Posterior cingulate gyrus (tissue), 11 donors: ENCODE measurements at places on chromosomes 16 and 17.

DNA sequence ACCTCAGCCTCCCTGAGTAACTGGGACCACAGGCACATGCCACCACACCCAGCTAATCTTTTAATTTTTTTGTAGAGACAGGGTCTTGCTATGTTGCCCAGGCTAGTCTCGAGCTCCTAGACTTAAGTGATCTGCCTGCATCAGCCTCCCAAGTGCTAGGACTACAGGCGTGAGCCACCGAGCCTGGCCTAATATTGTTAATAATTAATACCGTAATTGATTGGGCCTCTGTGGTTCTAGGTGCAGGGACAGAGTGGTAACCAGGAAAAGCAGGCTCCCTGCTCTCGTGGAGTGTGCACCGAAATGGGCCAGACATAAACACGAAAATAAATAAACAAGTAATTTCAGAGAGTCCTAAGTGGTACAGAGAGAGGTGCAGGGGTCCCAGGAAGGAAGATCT lies 241.0 kb downstream of the GSG1L start:
- no peak for DNase-seq

GRCh38 chr17:4605826-4606225 lies 21.5 kb downstream of the SMTNL2 start:
- no peak for DNase-seq

GRCh38 chr16:3625911-3626732 lies 14.7 kb upstream of the SLX4 start:
- DNase-seq = no peak

DNA sequence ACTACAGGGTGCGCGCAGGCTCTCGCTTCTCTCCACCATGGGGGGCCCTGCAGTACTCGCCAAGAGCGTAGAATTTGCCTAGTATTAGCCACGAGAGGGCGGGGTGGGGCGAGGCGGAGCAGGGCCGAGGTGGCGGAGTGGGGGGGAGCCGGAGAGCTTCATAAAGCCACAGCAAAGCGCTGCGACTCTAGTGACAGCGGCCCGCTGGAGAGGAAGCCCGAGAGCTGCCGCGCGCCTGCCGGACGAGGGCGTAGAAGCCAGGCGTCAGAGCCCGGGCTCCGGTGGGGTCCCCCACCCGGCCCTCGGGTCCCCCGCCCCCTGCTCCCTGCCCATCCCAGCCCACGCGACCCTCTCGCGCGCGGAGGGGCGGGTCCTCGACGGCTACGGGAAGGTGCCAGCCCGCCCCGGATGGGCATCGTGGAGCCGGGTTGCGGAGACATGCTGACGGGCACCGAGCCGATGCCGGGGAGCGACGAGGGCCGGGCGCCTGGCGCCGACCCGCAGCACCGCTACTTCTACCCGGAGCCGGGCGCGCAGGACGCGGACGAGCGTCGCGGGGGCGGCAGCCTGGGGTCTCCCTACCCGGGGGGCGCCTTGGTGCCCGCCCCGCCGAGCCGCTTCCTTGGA lies at the start of gene TBX21:
Gene TBX21 (plus strand): TSS at position 190 of the 627 bp plus-strand sequence. CDS start 219 bp downstream, at position 409.
- no peak for DNase-seq

GRCh38 chr16:84232969-84233368 lies 6.8 kb downstream of the KCNG4 start:
- no peak for DNase-seq

GRCh38 chr17:39934324-39934723 lies 6.8 kb downstream of the LRRC3C start:
- no peak for DNase-seq

- no peak for DNase-seq
Observed at GRCh38 chr16:75618780-75619179, 4.3 kb downstream of the ADAT1 start.

DNA sequence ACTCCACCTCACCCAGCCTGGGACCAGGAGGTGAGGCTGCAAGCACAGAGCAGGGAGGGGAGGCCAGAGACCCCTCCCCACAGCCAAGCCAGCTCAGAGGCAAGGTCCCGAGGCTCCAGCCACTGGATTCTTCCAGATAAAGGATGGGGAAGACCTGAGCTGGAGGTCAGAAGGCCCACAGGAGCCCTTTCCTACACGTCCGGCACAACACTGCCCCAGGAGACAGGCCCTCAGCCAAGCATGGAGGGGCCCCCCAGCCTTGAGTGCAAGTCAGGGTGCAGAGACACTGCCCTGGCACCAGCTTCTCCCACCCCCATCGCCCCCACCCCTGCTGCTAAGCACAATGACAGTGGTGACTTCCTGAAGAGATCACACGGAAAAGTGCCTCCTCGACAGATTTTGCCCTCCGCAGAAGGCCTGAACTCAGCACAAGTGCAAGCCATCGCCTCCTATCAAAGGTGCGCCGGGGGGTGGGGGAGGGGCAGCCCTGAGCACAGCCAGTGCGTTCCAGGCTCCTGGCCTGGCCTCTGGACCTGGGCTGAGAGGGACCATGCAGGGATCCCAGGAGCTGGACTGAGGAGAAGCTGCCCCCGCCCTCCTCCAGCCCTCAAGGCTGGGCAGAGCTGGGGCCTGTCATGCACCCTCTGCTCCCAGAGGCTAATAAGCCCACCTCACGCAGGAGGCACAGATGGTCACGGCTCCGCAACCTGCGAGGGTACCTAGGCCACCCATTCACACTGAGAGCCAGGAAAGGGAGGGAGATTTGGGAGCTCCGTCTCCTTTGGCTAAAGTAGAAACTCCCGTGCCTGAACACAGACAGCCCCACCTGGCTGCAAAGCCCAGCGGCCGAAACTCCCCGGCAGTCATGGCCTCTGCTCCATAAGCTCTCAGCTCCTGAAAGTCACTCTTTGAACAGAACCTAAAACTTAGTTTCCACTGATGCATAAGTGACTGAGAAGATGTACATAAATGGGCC lies 2.7 kb downstream of the MAFG start:
- DNase-seq = no peak

DNA sequence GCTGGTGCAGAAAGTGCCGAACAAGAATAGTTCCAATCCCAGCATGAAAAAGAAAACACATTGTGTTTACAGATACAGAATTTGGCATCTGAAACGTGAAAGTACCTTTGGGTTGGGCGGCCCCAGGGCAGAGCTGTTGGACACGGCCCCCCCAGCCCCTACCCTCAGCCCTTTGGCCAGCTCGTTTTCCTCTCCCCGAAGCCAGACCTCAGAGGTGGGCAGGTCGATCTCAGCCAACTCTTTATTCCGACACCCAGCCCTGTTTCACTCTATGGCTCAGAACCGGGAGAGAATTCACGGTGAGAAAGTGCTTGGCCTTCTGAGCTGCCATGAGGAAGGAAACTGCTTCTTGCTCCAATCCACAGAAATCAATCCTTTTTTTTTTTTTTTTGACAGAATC lies 11.3 kb downstream of the NTN1 start:
- no peak for DNase-seq

DNA sequence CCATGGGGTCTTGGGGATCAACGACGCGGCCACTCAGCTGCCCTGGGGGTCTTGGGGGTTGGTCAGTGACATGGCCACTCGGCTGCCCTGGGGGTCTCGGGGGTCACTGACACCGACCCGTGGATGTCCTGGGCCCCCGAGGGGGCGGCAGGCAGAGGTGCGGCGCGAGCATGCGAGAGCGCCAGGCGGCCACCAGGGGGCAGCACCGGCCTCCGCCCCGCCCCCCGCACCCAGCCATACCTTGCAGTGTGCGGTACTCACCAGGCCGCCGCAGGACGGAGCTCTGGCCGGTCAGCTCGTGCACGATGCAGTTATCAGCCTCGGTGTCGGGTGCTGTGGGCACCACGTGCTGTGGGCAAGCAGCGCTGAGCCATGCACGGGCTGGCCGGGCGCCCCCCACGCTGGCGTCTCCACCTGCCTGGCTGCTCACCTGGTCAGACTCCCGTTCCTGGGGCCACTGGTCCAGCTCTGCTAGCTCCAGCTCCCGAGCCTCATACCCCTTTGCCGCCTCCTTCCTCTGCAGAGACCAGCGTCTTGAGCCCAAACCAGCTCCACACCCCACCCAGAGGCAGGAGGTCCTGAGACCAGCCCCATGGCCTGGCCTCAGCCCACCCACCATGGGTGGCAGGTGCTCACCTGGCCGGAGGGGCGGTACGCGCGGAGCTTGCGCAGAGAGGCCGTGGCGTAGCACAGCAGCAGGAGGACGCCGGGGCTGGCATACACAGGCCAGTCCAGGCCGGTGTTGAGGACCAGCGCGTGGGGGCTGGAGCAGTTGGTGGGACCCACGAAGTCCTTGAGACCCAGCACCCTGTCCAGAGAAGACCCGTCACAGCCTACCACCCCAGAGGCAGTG lies 31.2 kb downstream of the CTU2 start:
- peak; percentile 95 for DNase-seq

DNA sequence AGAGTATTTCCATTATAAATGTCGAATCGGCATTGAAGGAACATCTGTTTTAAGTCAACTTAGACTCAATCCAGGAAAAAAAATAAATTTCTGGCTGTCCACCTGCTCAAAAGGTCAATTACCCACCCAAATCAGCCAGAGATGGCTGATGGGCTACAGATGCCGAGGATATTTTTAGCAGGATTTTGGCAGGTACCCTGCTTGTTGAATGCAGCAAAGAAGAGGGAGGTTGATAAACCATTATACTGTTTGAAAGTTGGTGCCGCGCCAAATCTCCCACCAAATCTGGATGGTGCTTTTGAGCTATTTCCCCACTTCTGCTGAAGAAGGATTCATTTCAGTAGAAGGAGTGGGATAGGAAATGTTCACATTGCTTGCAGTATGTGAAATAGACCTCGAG lies 537.7 kb downstream of the MAF start:
- no peak for DNase-seq

DNA sequence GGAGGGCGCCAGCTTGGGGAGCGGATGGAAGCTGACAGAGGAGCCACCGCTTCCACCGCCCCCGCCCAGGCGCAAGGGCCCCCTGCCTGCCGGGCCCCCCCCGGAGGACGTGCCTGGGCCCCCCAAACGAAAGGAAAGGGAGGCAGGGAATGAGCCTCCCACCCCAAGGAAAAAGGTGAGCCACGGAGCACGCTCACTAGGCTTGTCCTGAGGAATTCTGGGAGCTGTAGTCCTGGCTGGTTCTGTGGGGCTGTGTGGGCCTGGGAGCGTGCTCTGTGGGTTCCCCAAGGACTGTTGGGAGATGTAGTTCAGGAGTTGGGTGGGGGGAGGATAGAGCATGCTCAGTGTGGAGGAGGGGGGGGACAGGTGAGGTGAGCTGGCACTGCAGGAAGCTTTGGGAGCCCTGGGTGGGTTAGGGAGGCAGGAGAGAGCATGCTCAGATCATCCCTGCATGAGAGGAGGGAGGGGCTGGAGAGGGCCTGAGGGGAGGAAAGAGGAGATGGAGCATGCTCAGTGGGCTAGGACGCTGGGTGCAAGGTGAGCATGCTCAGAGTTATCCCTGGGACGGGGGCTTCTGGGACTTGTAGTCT lies 4.5 kb downstream of the FBXL19 start:
- DNase-seq = peak; percentile 83

- DNase-seq = no peak
Observed at GRCh38 chr16:19689342-19689741, 28.7 kb downstream of the KNOP1 start.

DNA sequence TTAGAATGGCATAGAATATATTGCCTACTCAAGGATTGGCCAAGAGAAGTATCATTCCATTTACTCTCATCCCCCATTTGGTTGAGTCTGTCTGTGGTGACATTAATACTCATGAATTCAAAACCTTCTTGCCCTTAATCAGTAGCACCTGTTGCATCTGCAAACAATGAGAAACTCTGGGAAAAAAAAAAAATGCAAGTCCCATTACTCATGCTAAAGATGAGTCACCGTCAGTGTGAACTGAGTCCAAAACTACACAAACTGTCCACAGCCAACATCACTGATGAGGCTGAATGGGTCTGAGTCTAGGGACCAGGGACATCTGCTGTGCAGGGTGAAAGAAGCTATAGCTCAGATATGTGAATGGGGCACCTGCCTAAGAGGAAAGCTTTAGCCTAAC lies 96.9 kb upstream of the ADAMTS18 start:
- DNase-seq = no peak

GRCh38 chr17:51739245-51739886 lies 419.1 kb downstream of the CA10 start:
- no peak for DNase-seq

DNA sequence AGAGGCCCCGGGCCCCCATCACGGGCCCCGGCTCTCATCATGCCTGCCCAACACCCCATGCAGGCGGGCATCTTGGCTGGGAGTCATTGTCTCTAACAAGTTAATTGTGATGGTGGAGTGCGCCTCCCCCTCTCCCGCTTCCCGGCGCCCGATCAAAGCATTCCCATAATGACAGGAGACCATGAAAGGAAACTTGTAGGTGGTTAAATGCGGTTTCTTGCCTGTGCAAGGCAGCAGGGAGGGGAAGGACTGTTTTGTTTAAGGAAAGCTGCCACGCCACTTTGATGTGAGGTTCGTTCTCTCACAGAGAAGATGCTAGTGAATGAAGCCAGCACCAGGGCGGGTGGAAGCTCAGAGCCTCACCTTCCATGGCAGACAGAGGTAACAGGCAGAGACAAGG lies 45.4 kb downstream of the C16orf78 start:
- DNase-seq = no peak

- DNase-seq = no peak
Observed at GRCh38 chr16:83623892-83624291, 183.9 kb upstream of the HSBP1 start.

- DNase-seq = no peak
Observed at GRCh38 chr17:60065136-60065535, 13.6 kb downstream of the HEATR6 start.

DNA sequence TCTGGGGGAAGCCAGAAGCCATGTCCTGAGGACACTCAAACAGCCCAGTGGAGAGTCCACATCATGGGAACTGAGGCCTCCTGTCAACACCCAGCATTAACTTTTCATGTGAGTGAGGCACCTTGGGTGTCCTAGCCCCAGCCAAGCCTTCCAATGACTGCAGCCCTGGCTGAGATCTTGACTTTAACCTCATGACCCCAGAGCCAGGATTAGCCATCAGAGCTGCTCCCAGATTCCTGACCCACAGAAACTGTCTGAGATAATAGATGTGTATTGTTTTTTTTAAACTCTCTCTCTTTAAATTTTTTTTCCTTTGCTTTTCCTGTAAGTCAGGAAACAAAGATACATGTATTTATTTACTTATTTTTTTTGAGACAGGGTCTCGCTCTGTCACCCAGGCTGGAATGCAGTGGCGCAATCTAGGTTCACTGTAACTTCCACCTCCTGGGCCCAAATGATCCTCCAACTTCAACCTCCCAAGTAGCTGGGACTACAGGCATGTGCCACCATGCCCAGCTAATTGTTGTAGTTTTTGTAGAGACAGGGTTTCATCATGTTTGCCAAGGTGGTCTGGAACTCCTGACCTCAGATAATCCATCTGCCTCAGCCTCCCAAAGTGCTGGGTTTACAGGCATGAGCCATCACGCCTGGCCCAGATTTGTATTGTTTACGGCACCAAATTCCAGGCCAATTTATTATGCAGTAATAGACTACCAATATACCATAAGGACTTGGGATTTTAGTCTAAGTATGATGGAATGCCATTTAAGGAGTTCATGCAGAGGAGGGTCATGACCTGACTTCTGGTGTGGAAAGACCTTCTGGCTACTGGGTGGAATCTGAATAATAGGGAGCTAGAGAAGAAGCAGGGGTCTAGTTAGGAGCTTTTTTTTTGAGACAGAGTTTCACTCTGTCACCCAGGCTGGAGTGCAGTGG lies 14.0 kb upstream of the TMEM94 start:
- DNase-seq = no peak

DNA sequence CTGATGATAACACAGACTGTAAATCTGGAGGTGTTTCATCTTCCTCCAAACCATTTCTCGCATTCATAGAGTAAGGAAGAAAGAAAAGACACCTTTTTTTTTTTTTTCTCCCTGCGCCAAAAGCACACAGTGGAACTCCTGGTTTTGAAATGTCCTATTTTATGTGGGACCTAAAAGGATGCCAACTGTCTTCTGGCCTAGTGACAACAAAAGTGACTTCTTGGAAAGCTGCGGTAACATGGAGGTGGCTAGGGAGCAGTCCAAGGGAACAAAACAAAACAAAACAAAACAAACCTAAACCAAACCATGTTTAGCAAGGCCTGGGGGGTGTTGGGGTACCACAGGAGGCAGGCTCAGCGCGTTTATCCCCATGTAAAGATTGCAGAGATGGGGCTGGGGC lies 174.8 kb downstream of the XYLT1 start:
- no peak for DNase-seq
